ENCODE measurements at places on chromosomes 1 and 21.

- no peak for DNase-seq
Observed at GRCh38 chr1:89360716-89361115, 3.1 kb upstream of the GBP6 start.

DNA sequence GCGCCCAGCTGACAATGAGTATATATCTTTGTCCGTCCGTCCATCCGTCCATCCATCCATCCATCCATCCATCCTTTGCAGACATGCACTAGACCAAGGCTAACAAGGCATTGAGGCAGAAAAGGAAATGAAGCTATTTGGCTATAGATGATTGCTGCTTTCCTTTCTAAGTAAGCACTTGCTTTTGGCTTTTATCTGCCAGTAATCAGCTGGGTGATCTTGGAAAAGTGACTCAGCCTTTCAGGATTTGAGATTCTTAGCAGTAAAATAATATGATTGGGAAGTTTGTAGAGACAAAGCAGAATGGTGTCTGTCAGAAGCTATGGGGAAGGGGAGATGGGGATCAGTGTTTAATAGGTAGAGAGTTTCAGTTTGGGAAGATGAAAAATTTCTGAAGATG, 22.7 kb downstream of the ZFYVE9 start:
- no peak for DNase-seq

DNA sequence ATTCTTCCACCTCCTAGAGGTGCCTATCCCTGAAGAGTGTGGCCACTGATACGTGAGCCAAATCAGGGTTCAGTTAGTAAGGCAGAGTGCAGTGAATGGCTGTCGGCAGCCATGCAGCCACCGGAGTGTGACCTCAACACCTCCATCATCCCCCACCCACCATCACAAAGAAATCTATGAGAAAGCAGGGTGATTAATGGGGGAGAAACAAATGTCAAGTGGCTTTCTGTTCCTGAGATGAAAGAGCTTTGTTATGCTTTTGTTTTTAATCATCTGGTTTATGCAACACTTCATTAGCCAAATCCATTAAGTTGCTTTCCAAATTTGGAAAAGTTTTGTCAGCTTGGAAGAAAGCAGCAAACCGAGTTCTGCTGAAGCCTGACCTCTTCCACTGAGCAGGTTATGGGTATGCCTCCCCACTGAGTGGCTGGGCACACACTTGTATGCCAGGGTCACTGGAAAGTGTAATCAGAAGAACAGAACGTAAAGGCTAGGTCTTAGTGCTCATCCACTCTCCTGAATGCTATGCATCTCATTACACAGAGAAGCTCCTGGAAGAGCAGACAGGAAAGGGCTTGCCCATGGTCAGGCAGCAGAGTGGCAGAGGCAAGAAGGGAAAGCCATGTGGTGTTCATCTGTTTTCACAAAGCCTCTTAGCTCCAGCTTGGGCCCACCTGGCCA, 57.1 kb upstream of the ATP1B1 start:
- DNase-seq: no peak

GRCh38 chr1:212594640-212595039, 13.9 kb upstream of the ATF3 start:
- DNase-seq: no peak

- peak; percentile 67 for DNase-seq
Observed at GRCh38 chr1:182841368-182841988, 2.3 kb downstream of the DHX9 start.

DNA sequence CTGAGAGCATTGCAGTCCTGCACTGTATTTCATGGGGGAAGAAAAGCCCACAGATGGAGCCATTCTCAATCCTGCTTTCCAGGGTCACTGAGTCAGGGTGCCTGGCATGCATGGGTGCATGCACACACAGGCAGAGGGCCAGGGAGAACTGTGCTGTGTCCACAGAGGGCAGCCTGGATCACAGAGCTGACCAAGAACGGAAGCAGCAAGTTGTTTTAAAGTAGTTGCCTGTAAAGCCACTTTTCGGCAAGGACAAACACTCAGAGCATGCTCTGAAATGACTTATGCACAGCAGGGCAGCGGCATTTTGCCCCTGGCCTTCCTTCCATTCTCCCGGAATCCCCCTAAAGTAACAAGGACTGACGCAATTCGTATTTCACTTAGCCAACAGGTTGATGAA, 3.6 kb downstream of the ERG start:
- DNase-seq: no peak

DNA sequence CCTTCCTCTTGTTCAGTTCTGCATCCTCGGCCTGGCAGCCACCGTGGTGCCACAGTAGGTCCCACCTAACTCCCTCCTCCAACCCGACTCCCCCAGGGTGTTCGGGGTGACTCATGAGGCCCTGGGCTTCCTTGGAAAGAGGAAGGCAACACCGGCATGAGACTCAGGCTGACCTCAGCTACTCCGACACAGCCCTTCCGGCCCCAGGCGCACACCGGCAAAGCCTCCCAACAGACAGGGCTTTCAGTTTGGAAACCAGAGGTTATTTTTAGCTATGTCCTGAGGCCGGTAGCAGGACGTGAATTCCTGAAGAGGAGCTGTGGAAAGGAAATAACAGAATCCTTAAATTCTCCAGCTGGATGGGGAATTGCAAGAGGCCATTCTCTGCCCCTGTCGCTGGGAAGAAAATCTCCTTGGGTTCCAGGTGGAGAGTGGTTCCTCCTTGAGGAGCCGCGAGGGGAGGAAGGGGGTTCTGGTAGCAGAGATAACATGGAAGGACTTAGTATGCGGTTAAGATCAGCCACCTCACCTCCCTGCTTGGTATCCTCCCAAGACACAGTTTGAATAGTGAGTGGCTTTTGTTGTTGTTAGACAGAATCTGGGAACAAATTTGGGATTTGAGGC, 24.4 kb downstream of the PLXNA2 start:
- DNase-seq: peak; percentile 79

DNA sequence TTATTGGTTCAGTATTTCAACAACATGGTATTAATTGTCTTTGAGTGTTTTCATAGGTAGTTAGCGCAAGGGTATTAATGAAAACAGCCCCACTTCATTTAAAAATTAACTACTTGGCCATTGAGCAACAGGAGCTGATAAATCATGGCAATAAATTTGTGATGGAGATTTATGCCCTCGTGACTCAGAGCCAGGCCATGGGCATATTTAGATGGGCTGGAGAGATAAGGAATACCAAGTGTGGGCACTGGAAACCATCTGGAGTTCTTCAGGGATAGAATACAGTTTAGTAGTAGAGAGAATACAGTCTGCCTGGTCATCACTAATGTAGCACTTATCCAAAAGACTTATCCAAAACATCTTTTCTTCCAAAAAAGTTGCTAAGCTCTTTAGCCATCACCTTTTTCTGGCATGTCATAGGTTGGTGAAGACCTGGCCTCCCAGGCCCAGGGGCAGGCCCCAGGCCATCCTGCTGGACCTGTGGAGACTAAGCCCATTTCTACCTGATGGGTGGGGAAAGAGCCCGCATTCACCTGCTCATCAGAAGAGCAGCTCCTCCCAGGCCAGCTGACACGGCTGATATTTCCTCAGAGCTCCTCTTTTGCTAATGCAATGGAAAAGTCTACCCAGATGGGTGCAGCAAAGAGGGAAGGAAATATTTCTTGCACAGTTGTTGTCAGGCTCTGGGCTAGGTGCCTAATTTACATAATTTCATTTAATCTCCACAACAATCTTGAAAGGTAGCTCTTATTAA, 238.0 kb downstream of the TM2D1 start:
- DNase-seq: no peak
